ENCODE measurements at places on chromosomes 5 and 9.
A peak's percentile ranks its signal among the peaks of the same experiment; 100 is the strongest.

DNA sequence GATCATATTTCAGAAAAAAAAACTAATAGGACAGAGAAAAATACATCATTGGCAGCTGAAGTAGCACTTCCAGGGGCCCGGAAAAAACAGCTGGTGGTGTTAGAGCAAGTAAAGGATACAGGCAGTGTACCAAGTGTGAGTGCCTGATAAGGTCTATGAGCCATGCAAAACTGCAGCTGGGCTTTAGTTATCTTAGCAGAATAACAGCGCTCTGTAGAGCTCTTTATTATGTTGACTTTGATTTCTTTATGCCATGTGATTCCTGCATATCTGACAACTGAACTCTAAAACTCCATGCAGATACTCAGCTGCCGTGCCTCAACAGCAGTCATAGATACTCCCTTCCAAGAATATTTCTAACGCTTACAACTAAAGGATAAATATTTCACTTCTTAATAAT is 119.5 kb downstream of the CAAP1 start:
- DNase-seq = no peak

GRCh38 chr9:124040935-124041816 is 29.6 kb downstream of the LHX2 start:
- no peak for DNase-seq

DNA sequence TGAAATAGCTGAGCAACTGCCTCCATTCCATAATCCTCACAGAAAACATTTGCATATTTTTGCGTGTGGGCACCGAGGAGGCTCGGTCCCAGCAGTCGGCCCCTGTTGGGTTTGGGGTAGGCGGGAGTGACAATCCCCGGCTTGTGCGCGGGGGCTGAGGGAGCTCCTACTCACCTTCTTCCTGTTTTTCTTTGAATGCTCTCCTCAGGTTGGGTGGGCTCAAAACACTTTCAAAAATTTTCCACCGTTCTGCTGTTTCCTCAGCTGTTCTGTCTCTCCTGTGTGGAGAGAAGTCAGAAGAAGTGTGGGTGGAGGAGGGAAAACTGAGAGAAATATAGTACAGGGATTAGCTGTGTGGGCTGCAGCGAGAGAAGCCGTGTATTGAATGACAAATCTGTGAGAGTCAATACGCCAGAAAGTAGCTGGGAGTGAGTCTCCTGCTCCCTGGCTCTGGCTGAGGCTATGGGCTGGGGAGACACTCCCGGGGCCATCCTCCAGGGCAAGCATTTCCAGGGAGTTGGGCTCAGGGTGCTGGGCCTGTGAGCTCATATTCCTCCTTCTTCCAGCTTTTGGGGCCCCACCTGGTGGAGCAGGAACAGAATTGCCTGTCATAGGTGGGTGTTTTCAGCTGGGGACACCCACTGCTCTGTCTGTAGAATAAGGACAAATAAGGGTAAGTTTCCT is 84.7 kb downstream of the CMYA5 start:
- peak; percentile 4 for DNase-seq

- no peak for DNase-seq
Observed at GRCh38 chr5:158874792-158875191, 224.9 kb downstream of the EBF1 start.

GRCh38 chr5:168092209-168093185 is 198.9 kb upstream of the WWC1 start:
- no peak for DNase-seq

DNA sequence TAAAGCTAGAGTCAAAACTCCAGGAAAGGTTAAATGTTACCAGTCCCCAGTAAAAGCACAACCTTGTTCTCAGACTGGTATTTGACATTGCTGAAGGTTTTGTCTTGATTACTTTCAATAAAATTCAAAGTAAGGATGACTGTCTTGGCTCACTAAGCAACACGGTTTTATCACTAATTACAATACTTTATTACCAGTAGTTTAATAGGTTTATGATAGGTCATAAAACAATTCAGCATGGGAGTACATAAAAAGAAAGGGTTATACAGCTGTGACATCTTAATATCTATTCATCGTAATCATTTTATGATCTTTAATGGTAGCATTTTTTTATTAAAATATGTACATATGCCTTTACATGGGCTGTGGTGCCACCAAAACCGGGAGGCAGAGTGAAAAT is 370.7 kb upstream of the IRX2 start:
- DNase-seq = no peak

GRCh38 chr5:153753645-153754432 is 263.4 kb downstream of the GRIA1 start:
- DNase-seq = no peak

DNA sequence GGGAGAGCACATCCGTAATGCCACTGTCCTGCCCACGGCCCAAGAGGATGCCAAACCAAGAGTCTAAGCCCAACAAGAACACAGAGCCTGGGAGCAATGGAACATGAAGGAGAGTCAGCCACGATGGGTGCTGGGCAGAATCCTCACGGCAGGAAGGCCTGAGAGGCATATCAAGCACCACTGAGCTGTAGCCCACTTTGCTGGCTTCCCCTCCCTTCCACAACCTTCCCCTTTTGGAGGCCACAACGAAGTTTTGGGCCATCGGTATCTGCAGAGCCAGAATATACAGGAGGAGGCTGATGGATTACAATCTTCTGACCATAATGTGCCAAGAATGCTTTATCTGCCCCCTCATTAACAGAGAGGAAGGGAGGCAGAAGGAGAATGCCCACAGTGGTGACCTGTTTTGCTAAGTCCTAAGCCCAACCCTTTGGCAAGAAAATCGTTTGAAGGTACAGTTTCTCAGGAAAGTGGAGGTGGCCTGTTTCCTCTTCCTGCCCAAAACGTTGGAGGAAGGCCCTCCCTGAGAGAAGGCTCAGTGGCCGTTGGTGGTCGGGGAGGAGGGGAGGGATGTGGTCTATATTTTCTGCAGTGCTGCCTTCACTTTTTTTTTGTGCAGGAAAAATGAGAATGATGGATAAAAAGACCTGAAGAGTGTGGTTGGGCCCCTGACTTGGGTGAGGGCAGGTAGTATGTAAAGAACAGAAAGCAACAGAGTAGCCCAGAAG is 26.2 kb downstream of the MACROH2A1 start:
- DNase-seq = no peak

GRCh38 chr5:80592761-80593160 is 22.7 kb upstream of the ANKRD34B start:
- no peak for DNase-seq

DNA sequence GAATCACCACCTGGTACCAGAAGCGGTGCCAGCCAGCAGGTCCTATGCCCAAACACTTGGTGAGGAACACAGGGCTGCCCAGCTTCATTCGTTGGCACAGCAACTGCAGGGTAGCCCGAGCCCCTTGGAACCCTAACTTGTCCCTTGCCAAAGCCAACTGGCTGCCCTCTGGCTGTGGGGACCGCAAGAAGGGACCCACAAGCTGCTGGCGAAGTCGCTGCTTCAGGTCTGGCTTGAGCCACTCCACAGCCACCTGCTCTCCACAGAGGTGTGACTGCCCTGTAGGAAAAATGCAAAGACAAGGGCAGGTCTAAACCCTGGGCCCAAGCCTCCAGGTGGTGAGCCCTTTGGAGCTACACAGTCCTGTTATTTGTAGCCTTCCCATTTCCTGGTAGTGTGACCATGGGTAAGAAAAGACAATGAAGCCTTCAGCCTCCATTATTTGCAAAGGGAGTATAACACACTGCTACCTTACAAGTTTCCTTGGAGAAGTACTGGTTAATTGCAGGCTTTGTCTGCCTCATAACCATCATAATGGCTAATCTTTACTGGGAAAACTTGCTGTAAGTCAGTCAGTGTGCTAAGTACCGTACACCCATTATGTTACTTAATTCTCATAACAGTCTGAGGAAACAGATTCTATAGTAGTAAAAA is 1.8 kb downstream of the DND1 start:
- no peak for DNase-seq

- no peak for DNase-seq
Observed at GRCh38 chr9:19387317-19387716, 7.3 kb upstream of the RPS6 start.

GRCh38 chr5:139660923-139661814 is 13.0 kb downstream of the CXXC5 start:
- peak; percentile 76 for DNase-seq

DNA sequence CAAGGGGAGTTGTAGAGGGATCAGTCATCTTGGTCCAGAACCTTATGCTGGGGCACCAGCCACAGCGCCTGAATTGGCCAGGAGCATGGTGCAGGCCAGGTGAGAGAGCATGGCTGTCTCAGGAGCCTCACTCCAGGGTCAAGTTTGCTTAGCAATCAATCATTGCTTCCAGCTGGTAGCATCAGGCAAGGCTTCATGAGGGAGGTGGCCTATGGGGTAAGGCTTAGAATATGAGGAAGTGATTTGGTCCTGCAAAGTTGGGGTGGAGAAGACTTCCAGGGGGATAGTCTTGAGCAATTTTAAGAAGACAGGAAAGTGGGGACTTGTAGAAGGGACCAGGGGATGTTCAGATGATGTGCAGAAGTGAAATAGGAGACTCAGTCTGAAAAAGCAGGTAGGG is 53.9 kb upstream of the PITX1 start:
- no peak for DNase-seq

DNA sequence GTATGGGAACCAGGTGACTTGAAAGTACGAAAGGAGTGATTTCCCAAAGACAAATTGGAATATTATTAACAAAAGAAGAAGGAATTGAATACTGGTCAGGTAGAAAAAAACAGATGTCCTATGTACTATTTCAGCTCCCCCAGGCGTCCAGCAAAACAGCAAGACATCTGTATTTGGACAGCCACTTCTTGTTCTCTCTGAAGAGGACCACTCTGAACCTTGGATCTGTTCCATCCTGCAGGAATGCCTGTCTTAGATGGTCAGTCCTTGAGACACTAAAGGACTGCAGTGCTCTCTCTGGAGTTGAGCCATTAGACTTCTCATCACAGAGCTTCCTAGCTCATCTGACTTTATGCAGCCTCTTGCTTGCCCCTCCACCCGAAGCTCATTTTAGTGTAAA is 74.4 kb upstream of the RARS1 start:
- DNase-seq = no peak

- no peak for DNase-seq
Observed at GRCh38 chr5:168273056-168273980, 18.1 kb upstream of the WWC1 start.

DNA sequence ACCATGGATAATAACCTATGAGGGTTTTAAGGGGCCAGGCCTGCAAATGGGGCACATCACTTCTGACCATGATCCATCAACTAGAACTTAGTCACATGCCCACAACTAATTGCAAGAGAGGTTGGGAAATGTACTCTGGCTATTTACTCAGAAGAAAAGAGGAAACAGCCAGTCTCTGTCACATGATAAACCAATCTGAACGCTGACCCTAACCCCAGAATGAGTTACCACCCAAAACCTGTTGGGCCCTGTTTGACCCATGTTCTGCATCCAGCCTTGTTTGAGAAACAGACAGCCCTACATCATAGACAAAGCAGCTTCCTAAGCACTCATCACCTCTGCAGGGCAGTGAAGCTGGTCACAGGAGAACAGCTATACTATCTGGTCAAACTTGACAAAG is 5.8 kb downstream of the MACROH2A1 start:
- no peak for DNase-seq

DNA sequence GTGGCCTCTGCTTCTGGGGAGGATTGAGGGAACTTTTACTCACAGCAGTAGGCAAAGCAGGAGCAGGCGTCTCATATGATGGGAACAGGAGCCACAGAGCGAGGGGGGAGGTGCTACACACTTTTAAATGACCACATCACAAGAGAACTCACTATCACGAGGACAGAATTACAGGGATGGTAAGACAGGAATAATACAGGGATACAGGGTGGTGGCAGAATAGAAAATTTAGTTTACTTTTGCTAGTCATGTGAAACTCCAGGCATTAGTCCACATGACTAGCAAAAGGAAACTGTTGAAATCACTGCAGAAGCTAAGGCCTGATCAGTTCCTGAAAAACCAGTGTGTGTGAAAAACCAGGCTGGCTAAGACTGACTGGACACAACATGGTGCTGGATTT is 382.4 kb downstream of the NNT start:
- DNase-seq = no peak

DNA sequence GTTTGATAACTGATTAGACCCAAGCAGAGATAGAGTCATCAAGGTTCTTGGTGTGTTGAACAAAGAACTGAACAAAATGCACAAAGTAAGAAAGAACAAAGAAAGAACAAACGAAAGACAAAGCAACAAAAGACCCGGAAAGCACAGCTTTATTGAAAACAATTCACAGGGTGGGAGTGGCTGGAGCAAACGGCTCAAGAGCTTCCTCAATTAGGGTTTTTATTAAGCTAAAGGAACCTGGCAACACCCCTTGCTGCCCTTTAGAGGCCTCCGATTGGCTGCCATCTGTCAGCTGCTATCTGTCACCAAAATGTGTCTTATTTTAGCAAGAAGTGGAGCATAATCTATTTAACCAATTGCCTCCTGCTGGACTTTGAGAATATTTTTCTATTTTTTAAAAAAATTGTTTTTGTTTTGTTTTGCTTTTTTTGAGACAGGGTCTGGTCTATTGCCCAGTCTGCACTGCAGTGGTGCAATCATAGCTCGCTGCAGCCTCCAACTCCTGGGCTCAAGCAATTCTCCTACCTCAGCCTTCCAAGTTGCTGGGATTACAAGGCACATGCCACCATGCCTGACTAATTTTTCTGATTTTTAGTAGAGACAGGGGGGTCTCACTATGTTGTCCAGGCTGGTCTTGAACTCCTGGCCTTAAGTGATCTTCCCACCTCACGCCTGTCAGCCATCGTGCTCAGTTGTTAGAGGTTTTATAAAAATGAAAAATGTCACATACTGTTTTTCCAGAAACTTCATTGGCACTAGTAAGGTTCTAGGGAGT is 7.7 kb upstream of the ABO start:
- DNase-seq = no peak

DNA sequence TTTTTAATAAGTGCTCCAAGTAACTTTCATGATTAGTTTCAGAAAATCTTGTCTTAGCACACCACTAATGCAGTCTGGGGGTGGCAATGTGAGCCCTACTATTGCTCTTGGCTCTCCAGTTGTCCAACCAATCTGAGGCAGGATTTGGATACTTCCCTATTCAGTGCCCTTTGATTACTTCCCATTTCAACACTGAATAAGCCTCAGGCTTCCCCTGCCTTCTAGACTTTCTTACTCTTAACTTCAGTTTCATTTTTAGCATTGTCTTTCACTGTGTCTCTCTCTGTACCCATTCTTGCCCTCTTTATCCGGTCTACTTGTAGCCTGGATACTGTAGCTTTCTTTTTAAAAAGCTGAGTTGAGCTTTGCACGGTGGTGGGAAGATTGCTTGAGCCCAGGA is 186.1 kb downstream of the C9orf152 start:
- DNase-seq = no peak
